Stimulated activated CD4-positive, alpha-beta T cell treated with anti-CD3 and anti-CD28 coated beads, Interleukin-2, amount 100 ng/mL, for 4 hours (primary cell): ENCODE measurements at places on chromosomes 7 and 10.

GRCh38 chr7:6375348-6376101 lies 72.2 kb downstream of the DAGLB start:
- DNase-seq = no peak

GRCh38 chr7:143974459-143974858 lies 19.8 kb downstream of the OR2F1 start:
- DNase-seq = no peak

DNA sequence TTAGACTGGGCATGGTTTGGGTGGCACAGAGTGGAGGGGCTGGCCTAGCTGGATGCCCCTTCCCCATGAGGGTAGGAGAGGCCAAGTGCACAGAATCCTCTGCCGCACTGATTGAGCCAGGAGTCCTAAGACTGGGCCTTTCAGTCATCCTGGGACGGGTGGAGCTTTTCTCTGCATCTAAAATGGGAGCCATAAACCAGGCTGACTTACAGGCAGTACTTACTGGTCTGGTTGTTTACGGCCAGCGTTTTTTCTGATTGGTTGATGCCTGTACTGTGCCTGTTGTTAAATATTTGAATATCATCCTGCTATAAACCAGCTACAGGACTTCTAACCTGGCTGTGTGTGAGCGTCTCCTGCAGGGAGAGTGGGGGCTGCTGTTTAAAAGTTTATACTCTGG lies 107.8 kb downstream of the CDH23 start:
- DNase-seq = no peak

DNA sequence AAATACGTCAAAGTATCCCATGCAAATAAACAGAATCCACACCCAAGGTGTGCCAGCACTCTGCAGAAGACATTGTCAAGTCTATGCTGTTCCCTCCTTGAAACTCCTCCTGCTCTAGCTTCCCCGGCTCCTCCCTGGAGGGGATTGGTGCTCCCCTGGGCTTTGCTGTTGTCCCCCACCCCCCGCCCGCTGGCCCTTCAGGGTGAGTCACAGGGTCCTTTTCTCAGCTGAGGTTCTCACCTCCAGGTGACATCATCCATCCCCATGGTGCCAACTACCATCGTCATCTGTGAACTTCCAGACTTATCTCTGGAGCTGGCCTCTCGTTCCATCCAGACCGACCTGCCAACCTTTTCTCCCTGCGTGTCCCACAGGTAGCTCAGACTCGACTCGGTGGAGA lies 77.0 kb downstream of the ITIH5 start:
- no peak for DNase-seq

DNA sequence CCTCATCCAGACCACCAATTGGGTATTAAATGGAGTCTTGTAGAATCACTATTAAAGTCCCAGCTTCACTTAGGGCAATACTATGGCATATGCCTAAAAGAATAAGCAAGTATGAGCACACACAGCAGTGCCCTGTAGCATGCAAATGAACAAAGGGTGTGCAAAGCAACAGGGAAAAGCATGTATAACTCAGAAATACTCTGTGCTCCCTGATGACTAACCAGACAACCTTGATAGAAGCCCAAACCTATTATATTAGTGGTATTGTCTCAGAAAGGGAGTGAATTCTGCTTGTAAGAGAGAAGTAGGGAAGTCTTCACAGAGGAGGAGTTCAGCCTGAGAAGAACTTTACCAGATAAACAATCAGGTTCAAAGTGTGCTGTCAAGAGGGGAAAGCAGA lies 131.2 kb downstream of the DGKI start:
- no peak for DNase-seq

DNA sequence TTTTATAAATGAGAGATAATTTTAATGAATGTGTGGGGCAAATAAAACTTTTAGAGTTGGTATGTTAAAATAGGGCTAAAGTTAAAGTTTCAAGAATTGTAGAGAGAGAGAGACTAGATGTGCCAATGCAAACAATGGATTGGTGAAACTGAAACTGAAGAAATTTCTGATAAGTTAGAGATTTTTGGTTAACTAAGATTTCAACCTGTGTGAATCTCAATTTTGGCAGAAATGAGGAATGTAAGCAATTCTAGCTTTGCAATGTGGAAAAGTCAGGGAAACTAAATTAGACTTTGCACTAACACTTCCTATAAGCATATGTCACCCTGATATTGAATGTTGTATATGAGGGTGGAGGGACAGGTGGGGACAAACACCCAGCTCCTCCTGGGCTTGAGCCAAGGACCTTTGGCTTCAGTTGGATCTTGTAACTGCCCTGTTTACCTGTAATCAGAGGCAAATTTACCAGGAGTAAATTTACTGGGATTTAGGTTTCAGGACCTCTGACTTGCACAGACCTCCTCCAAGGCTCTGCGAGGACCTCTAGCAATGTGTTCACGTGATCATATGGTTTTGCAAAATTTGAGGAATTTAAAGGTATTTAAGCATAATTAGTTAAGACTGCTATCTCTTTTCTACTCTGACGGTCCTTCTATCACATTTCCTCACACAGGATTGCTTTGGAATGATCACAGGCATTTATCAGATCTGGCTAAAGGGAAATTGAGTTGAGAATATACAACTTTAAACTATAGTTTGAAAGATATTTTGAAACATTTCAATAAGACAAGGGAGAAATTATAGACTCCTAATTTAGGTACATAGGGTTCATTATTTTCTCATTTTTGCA lies 33.1 kb upstream of the RPA3 start:
- no peak for DNase-seq

DNA sequence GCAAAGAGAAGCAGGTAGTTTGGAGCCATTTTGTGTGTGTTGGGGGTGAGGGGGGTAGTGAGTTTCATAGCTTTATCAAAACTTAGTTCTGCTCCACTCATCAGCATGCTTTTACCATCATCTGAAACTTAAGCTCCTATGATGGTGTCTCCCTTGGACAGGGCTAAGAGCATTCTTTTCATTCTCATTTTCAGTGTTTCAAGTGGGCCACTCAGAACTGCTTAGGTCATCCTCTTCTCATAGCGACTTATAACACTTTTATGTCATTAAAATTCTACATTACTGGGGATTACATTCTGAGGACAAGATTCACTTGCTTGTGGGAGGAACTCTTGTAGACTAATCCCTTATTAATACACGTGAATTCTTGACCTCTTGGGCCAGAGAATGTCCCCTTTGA lies 649.4 kb downstream of the SUGCT start:
- no peak for DNase-seq

DNA sequence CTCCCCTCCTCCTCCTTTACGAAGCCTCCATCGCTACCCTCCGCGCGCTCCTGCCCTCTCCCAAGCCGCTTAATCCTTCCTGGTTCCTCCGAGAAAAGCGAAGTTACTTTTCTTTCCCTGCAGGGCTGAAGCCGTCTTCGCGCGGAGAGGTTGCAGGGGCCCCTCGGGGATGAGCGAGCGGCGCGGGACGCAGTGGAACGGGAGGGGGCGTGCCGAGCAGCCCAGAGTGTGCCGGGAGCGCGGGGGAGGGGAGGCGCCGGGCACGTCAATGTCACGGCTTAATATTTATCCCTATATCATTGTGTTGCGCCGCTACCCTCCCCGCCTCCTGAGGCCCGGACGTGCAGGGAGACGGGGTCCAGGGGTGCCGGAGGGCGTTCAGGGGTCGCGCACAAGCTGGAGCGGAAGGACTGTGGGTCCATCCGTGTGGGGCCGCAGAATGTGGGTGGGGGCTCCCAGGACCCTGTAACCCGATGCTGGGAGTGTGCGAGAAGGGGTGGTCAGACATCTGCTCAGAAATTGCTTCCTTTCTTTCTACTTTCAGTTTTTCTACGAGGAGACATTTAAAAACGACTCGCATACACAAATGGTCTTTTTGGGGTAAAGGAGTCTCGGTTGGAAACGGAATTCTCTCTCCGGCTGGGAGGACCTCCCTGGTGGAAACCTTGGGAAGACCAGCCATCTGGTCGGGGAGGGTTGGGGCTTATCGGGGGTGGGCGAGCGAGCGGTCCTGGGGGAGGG lies 2.4 kb downstream of the CDK6 start:
- DNase-seq = peak; percentile 75

DNA sequence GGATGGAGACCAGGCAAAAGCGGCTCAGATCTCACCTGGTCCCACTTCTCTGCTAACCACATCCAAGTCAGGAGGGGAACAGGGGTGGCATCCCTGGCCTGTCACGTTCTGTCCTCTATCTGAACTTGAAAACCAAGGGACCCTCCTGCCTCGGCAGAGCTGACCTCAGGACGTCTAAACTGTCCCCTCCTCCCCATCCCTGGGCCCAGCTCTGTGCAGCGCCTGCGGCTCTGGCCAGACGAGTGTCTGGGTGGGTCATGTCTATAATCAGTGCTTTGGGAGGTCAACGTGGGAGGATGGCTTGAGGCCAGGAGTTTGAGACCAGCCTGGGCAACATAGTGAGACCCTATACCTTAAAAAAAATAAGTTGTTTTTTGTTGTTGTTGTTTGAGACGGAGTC lies 70.0 kb upstream of the ZNF479 start:
- no peak for DNase-seq

DNA sequence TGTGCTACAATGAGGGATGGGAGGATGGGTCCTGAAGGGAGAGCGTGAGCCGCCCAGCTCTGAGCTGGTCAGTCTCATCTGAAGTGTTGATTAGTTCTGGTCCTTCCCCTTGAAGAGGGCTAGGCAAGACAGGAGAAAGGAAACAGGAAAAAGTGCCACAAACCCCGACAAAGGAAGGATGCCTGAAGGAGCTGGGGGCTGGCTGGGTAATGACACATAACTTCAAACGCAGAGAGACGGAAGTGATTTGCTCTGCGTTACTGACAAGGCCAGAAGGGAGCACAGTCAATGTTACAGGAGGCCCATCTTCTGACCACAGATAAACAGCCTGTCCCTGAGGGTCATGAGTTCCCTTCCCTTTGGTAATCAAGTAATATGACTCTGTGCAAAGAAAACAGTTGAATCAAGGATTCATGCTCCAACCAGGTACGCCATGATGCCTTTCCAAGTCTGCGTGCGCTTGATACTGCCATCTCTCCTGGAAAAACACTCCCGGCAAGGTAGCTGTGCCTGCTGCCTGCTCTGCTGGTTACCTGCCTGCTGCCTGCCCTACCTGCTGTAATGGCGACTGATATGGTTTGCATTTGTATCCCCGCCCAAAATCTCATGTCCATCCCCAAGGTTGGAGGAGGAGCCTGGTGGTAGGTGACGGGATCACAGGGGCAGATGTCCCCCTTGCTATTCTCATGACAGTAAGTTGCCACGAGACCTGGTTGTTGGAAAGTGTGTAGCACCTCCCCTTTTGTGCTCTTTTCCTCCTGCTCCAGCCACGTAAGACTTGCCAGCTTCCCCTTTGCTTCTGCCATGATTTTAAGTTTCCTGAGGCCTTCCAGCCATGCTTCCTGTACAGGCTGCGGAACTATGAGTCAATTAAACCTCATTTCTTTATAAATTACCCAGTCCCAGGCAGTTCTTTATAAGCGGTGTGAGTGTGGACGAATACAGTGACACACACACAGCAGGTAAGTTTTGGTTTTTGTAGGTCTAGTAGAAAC lies 57.9 kb downstream of the GRB10 start:
- DNase-seq = no peak
